Activated naive CD4-positive, alpha-beta T cell treated with anti-CD3 and anti-CD28 coated beads, Interleukin-2, amount 50 U/mL, for 16 hours (primary cell): ENCODE measurements at places on chromosomes 2 and 18.

DNA sequence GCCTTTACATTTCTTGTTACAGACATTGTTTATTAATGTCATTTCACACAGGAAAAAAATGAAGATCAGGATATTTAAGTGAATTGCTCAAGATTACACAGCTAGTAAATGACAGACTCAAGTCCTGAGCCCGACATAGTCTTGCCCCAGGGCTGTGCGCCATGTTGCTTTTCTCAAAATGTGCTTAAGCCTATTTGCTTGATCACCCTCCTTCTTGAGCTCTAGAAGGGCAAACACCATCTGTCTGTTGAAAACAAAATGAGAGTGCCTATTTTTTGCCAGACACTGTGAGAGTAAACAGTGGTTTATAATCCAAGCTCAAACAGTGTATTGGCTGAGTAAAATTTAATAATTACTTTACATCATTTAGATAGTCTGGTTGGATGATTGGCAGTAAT is 34.8 kb upstream of the HNMT start:
- no peak for DNase-seq

GRCh38 chr2:207135801-207136457 is 29.8 kb downstream of the KLF7 start:
- no peak for DNase-seq

DNA sequence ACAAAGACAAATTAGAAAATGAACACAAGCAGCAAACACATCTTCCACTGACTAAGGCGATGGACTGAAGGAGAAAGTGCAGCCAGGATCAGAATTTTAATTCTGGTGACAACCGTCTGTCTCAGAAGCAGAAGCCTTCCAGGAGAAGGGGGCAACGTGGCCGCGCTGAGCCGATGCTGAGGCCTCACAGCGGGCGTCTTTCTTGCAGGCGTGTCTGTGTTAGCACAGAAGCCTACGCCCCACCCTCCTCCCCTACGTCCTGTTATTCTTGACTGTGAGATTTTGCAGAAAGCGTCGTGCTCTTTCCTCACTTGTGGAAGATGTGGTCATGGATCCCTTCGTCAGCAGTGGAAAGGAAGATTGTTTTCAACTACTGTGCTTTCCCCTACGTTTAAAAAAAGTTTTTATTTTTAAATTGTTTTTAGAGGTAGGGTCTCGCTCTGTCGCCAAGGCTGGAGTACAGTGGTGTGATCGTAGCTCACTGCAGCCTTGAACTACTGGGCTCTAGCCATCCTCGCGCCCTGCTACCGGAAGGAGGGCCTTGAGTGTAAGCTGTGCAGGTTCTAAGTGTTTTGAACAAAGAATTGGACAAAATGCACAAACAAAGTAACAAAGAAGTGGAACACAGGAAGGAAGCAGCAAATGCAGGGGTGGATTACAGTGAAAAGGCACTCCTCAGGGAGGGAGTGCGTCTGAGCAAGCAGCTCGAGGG is 422.0 kb downstream of the GALR1 start:
- DNase-seq = no peak

DNA sequence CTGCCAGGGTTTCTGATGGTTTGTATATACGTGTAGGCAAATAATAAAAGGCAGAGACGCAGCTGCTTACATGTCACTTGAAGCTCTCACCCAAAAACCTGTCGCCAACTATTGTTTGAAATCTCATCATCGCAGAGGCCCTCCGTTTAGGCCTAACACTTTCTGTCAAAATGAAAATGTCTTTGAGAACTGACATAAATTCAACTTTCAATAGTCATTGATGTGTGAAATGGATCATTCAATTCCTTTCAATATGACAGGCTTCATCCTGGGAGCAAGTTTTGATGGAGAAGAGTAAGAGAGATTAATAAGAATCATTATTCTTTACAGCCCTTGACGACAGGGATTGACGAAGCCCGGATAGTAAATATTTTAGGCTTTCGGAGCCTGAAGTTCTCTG is 2.7 kb downstream of the ACTG2 start:
- no peak for DNase-seq

DNA sequence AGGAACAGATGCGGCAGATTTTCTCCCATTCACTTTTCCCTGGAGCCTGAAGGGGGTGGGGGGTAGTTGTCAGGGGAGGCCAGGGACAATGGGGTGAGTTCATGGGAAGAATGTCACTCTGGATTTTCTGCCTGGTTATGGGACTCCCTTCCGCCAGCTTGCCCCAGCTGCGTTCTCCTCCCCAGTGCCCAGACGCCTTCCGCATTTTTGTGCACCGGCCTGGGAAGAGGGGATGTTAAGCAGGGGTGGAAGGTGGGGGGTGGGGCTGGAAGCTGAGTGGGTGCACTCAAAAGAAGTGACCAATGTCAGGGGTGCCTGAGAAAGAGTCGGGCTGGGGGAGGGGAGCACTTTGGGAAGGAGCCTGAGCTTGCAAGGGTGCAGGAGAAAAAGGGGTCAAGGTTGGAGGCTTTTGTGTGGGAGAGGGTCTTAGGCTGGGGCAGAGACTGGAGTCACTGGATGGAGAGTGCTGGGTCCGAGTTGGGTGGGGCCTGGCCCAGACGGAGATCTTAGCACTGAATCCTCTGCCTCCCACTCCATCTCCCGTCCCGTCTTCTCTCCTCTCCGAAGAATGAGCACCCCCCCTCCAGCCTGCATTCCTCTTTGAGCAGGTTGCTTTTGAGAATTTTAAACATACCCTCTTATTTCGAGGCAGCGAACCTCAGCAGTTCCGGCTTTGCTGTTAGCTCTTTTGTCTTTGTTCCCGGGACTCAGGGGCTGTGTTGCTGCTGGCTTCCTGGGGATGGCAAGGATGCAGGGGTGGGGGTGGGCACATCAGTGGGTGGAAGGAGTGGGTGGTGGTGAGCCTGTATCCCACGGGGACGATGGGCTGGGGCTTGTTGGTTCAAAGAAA is 2.7 kb downstream of the IGFBP2 start:
- no peak for DNase-seq

DNA sequence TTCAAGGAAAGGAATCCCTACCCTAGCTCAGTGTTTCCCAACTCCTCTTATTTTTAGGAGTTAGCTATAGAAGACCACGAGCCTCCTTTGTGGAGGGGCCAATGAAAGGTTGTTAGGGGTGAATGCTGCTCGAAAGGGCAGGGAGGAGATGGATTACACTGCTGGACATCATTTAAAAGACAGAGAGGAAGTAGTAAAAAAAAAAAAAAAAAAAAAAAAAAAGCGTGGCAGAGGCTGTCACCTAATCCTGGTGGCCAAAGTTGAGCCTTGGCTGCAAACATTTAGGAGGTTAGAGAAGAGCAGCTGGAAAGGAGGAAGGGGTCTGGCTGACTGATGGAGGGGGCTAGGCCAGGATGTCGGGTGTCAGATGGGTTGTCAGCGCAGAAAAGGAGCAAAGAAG is 139.0 kb upstream of the KLF7 start:
- no peak for DNase-seq

DNA sequence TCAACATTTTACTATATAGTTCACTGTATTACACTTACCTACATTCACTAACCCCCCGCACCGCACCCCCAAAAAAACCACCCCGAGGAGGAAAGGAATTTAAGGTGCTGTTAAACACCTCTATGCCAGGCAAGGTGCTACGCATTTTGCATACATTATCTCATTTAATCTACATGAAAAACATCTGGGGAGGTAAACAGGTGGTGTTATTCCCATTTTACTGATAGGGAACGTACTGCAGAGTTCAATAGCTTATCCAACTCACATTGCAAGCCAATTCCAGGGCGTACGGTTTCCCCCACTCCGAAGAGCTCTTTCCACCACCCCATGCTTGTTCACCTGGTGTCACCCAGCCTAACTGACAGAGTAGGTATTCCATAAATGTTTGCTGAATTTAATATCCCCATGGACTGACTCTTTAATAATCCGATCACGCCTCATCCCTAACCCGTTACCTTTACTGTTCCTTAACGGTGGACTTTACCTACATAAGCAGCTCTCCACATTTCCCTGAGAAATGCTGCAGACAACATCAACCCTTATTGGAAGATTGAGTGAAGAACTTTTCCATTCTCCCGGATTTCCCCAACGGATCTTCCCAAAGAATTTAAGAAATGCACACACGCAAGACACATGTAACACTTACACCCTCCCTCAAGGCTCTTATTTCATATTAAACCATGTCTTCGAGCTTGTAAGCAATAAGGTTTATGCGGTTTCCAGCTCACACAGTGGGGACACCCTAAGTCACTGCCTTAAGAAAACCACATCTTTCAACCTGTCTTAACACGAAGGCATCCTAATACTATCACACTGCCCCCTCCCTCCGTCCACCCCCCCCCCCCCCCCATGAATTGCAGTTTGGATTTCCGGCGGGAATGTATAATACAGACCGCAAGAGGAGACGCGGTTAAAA is 1.2 kb downstream of the RAPH1 start:
- DNase-seq = no peak

DNA sequence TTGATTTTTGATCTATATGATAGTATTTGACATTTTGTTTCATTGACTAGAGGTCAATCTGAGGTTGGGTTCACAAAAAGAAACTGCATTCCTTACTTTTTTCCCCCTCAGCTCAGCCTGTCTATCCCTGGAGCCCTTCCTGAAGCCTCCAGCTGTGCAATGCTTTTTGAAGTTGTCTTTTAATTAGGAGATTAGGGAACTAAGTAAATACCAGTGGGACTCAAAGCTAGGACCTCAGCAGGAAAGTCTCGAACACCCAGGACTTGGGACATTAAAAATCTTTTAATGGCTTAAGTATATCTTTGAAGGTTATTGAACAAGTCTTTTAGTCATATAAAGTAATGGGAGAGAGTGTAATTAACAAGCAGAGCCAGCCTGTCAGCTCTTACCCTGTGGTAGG is 220.2 kb downstream of the PDE11A start:
- DNase-seq = no peak

DNA sequence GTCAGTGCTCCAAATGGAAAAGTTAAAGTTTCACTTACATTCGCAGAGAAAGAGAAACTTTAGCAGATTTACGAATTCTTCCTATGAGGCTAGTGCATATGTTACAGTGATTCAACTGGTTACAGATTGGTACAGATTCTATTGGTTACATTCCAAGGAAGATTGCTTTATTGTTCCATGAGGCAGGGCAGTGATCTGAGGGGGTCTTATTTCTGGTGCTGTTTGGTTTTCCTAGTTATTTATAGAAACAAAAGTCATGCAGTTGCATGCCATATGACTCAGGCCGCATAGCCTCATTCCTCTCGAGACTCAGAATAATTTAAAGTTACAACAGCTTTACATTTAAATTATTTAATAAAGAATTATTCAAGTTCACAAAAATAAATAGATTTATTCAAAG is 385.4 kb upstream of the SYT4 start:
- DNase-seq = no peak

GRCh38 chr2:77831060-77831459 is 308.9 kb upstream of the LRRTM4 start:
- DNase-seq = no peak
